Posterior vena cava (tissue), 2 donors: ENCODE measurements at places on chromosomes 16 and 17. TPM values are rescaled to one million over a fixed set of nuclear protein-coding genes. Genes with fewer than 3 reads are reported as not detected.
A peak's percentile ranks its signal among the peaks of the same experiment; 100 is the strongest.

The HSD3B7 gene
- total RNA-seq: 38.5 TPM

The CRYBA1 gene
- not detected for total RNA-seq

The CES3 gene
- total RNA-seq: 0.10 TPM

The ZNF385C gene
- total RNA-seq: 0.19 TPM

The ST6GALNAC2 gene
- total RNA-seq: 3.0 TPM

The RSKR gene
- 4.7 TPM for total RNA-seq

The TTC19 gene
- total RNA-seq: 18.6 TPM

DNA sequence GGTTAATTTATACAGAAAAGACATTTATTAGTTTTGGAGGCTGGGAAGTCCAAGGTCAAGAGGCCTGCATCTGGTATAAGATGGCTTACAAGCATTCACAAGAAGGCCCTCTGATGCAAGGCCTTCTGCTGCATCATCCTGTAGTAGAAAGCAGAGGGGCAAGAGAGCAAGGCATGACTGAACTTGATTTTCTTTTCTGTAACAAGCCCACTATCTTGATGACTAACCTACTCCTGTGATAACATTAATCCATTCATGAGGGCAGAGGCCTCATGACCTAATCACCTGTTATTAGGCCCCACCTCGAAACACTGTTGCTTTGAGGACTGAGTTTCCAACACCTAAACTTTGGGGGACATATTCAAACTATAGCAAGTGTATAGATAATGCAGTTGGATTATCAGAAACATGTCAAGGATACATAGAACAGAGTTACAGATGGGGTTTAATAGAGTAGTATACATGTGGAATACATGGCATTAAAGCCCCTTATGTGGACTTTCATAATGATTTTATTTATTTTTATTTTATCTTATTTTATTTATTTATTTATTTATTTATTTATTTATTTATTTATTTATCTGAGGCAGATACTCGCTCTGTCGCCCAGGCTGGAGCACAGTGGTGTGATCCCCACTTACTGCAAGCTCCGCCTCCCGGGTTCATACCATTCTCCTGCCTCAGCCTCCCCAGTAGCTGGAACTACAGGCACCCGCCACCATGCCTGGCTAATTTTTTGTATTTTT is 88.2 kb downstream of the CHD9 start:
- DNase-seq: no peak

DNA sequence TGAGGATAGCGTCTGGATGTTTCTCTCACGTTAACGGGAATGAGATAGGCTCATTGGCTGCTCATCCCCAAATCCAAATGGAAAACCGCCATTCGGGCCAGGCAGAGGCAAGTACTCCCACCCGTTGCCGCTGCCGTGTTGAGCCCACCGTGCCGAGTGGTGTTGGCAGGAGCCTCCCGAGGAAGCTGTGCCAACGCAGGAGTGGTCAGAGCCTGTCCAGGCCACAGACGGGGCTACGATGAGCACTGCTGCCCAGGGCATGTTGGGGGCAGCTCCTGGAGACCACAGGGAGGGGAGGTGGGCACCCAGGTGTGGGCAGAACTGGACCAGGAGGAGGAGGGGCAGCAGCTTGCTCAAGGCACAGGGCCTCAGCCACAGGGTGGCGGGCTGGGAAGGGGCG is 72.0 kb downstream of the KLHDC4 start:
- no peak for DNase-seq

- no peak for DNase-seq
Measured at GRCh38 chr17:44565866-44566443, 8.7 kb downstream of the FZD2 start.

- no peak for DNase-seq
Measured at GRCh38 chr16:9906218-9906617, 276.0 kb downstream of the GRIN2A start.

DNA sequence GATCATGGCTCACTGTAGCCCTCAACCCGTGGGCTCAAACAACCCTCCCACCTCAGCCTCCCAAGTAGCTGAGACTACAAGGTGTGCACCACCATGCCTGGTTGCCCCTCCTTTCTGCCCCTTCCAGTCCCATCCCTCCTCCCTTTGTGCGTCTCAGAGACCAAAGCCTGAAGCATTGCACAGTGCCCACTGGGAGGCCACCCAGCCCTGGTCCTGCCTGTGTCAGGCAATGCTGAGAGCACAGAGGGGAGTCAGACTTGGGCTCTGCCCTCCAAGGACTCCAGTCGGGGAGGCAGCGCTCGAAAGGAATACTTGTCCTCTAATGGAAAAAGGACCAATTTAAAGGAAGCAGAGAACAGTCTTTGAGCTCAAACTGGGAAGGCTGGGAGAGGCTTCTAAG is 20.4 kb downstream of the RAI1 start:
- DNase-seq: no peak

DNA sequence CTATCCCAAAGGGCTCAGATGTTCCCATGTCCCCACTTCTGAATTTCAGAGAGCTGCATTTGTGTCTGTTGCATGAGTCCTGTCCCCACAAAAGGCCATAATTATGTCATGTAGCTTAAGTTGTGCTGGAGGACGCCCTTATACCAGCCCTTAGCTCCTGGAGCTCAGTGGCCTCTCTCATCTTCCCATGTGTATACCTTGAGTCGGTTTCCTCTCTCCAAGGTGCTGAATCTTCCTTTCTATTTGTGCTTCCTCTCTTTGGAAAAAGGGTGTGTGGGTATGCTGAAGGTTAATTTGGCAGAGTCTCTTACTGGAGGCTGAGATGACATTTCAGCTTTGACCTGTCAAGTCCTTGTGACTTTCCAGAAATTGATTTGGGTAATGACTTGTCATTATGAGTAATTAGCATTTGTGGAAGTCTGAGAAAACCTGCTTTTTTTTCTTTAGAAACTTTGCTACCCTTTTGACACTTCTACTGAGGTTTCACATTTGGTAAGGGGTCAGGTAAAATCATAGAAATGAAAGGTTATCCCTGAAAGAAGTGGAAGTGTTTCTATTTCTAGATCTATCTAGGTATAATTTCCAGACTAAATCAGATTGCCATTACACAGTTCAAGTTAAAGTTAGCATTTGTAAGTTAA is 185.4 kb downstream of the ABCC12 start:
- DNase-seq: no peak

DNA sequence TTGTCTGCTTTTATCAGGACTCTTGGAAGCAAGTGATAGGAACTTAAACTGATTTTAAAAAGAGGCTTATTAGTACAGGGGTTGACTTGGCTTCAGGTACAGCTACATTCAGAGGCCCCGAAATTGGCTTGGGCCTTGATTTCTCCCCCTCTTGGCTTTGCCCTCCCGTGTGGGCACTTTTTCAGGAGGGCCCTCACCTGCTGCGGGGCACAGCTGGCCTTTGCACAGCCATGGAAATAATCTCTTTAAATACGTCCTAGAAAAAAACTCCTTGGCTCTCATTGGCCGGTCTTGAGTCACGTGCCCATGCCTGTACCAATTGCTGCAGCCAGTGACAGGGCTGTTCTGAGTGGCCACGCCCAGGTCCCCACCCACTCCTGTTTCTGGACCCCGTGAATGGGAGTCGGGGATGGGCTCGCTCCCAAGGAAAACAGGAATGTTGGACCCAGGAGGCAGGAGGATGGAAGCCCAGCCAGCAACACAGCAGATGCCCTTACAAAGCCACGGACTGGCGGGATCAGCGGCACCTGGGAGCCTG is 15.0 kb downstream of the CA5A start:
- no peak for DNase-seq

- DNase-seq: no peak
Measured at GRCh38 chr16:54211203-54211602, 75.4 kb downstream of the IRX3 start.

DNA sequence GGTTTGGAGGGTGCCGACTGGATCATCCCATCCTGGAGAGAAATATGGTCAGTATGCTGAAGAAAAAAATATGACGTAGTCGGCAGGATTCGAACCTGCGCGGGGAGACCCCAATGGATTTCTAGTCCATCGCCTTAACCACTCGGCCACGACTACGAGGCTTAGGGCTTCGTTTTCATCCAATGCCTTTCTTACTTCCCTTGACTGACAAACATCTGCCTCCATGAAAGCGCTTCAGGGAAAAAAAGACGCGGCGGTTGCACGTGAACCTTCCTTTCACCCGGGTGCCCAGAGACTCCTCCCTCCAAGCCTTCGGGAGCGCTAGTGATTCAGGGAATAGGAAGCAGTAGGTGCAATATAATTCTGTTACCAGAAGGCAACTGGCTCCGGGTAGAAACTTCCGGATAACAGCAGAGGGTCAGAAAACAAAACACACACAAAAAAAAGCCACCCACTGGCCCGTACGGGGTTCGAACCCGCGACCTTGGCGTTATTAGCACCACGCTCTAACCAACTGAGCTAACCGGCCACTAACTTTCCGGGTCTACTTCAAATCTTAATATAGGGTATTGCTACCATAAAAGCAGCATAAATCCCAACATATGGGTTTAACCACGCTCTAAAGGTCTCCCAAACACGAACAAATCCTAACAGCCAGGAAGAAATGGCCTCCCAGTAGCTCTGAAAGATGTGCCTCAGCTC is 16.3 kb upstream of the AURKB start:
- peak; percentile 91 for DNase-seq

DNA sequence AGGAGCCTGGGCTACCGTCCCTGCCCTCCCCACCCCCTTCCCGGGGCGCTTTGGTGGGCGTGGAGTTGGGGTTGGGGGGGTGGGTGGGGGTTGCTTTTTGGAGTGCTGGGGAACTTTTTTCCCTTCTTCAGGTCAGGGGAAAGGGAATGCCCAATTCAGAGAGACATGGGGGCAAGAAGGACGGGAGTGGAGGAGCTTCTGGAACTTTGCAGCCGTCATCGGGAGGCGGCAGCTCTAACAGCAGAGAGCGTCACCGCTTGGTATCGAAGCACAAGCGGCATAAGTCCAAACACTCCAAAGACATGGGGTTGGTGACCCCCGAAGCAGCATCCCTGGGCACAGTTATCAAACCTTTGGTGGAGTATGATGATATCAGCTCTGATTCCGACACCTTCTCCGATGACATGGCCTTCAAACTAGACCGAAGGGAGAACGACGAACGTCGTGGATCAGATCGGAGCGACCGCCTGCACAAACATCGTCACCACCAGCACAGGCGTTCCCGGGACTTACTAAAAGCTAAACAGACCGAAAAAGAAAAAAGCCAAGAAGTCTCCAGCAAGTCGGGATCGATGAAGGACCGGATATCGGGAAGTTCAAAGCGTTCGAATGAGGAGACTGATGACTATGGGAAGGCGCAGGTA is 762 bp downstream of the CDK12 start:
- peak; percentile 74 for DNase-seq

DNA sequence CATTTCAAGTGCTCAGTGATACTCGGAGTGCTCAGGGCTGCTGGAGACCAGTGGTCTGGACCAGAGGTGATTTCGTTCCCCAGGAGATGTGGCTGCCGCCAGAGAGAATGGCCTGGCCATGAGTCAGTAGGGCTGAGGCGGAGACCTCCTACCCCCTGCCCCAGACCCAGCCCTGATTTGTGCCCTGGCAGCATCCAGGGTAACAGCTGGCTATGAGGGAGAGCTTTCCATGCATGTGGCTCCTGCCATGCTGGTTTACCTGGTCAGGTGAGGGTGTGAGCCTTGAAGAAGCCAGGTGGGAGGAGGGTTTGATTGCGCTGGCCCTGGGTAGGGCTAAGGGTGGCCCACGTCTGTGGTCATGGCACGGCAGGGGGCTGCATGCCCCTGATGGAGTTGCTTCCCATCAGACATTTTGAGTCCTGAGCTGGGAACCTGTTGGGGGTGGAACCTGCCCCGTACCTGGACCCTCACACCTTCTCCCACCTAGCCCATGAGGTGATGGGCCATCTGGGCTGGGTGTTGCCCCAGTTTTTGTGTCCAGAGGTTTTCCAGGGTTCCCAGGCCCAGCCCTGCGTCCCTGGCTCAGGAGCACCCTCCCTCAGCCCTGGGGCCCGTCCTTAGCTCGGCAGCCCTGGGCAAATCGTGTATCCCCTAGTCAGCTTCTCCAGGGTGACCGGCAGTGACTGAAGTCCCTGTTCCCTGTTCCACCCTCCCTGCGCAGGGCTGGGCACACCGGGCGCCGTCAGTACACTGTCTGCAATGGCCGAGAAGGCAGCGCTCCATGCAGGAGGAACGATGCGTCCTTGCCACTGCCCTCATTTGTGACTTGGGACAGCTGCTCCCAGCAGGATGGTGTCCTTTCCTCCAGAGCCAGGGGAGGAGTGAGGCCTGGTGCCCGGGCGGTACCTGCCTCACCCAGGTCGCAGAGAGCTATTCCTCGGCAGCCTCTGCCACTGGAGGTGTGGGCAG is 9.0 kb upstream of the CSNK1D start:
- no peak for DNase-seq

- DNase-seq: no peak
Measured at GRCh38 chr16:49158029-49158642, 123.5 kb downstream of the CBLN1 start.

GRCh38 chr17:81533339-81534141 is 5.4 kb downstream of the FSCN2 start:
- DNase-seq: no peak

DNA sequence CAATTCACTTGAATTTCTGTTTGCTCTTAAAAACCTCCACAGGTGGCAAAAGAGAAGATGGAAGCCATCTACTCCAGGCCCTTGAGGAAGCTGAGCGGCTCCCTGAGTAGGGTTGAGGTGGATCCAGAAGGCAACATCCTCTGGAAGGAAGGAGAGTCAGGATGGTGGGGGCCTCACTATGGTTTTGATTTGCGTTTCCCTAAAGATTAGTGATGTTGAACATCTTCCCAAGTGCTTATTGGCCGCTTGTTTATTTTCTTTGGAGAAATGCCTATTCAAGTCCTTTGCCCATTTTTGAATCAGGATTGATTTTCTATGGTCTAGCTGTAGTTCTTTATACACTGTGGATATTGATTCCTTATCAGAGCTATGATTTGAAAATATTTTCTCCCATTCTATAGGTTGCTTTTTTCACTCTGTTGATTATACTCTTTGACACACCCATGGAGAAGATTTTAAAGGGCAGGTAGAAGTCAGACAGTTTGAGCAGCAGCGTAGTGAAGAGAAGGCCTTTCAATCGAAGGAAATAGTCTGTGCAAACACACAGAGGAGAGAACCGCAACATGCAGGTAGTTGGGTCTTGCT is 58.6 kb downstream of the WSB1 start:
- DNase-seq: no peak

GRCh38 chr17:17526369-17526768 is 30.2 kb upstream of the RASD1 start:
- no peak for DNase-seq
